ENCODE measurements at places on chromosomes 12 and 14.
A peak's percentile ranks its signal among the peaks of the same experiment; 100 is the strongest.

DNA sequence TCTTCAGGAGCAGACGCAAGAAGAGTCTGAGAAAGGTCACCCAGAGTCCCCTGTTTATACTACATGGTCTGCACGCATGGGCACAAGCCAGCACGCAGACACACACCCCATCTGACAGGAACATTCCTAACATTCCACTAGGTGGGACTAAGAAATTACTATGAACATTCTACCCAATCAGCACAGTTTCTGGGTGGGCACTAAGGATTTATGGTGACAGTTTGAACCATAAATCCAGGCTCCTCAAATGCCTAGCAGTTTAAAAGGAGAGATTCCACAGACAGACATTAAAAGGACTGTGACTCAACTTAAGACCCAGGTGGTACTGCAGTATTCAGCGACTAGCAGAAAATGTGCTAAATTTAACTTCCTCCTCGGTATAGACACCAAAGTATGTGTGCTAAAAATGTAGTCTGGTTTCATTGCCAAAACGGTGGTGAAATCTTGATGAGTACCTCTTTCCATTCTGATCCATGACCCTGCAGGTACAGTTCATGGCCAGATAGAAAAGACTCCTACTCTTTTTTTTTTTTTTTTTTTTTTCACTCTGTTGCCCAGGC is 16.2 kb downstream of the ABHD4 start:
- DNase-seq, result no peak

DNA sequence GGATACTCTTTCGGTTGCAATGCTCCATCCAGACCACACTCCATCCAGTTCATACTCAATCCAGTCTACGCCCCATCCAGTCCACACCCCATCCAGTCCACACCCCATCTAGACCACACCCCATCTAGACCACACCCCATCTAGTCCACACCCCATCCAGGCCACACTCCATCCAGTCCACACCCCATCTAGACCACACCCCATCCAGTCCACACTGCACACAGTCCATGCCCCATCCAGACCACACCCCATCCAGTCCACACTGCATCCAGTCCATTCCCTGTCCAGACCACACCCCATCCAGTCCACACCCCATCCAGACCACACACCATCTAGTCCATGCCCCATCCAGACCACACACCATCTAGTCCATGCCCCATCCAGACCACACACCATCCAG is 116.0 kb upstream of the RTL1 start:
- DNase-seq, result peak; percentile 13

DNA sequence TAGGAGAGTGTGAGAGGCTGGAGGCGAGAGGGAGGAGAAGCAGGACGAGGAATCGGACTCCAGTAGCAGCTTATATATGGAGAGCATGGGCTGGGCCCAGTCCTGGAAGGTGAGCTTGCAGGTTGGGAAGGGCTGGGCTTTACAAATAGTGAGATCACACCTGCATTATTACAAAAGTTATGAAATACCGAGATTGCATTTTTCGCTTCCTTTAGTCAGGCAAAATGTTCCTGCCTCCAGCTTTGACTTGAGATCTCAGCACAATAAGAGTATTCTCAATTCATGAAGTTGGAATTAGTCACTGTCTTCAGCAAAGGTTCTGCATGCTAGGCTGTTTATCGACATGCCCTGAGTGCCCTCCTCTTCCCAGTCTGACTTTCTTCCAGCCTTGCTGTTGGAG is at the start of gene KRT6B:
KRT6B (minus strand) TSS at position 46 of the 400 bp plus-strand sequence. CDS start 68 bp downstream, outside the sequence.
- DNase-seq, result no peak

GRCh38 chr12:125175576-125175975 is 110.3 kb downstream of the AACS start:
- DNase-seq, result no peak

- no peak for DNase-seq
These were observed 3.1 kb downstream of the PFKM start for GRCh38 chr12:48122065-48122834.

GRCh38 chr12:115950959-115951358 is 326.5 kb downstream of the MED13L start:
- DNase-seq, result no peak

DNA sequence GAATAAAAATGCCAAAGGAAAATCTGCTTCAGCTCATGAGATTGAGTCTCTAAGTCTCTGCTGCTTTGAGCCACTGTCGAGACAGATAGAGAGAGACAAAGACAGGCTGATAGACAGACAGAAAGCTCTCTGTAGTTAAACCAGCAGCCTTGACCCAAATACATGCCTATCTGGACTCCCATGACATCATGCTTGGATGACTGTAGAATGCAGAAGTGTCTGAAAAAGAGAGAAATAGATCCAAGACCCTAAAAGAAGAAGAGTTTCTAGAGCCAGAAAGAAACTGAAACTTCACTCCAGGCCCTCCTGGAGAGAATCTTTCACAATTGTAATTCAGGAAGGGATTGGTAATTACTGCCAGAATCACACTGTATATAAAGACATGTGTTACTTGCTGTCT is 122.6 kb upstream of the PLXNC1 start:
- DNase-seq, result no peak

DNA sequence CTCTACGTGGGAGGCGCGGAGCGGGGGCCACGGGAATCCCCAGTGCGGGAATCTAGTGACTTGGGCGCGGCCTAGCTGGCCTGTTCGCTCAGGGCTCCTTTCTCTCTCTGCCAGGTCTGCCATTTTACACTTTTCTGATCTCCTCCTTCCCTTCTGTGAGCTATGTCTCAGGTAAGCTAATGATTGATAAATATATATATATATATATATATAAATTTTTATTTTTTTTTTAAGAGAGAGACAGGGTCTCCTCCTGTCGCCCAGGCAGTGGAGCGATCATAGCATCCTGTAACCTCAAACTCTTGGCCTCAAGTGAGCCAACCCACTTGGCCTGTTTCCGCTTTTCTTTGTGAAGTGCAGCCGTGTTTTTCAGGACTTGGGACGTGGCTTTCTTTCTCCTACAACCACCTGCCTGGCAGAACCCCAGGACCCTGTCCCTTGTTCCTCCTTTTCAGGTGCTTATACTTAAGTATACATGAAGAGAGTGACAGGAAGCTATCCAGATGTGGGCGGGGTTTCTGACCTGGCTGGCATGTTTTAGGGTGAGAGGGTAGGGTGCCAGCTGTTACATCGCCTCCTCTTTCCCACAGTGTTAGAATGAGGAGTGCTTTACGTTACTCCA is 547 bp downstream of the ZNF140 start:
- no peak for DNase-seq

DNA sequence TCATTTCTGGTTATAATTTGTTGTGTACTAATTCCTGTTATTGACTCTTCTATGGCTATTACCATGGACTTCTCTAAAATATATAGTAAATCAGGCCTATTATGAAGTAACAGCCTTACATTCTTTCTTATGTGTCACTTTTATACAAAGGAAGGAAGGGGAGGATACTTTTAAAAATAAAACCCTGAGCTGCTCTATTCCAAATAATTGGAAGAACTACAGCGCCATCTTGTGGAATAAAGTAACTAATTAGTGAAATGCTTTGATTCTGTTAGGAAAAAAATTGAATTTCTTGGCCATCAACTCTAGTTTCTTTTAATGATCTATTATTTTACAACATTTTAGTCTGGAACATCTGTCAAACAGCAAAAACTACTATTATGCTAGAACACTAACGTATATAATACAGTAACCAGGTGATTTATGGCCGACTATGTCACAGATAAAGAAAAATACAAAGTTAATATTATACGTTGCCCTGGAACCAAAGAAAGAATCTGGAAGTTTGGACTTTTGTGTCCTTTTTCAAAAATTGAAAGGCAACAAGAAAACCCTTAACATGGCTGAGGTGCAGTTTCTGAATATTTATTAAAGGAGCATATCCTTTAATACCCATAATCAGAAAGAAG is 55.0 kb upstream of the NELL2 start:
- DNase-seq, result peak; percentile 11

DNA sequence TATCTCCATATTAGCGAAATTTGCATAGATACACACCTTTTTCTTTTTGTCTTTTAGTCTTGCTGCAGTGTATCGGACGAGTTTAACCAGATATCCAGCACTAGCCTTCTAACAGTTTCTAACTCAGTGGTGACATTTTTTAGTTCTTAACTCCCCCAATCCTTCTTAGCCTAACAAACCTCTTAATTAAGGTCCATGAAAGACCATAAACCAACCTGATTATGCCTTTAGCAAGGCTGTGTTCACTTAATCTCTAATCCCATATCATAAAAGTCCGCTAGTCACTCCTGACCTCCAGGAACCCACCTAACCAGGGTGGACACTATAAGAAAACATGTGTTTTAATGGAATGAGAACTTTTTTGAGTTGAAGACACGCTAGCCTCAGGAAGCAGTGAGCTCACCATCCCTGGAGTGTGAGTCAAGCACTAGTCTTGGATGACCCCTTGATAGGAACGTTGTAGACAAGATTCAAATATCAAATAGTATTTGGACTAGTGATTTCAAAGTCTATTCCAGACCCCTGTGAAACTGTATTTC is 9.5 kb downstream of the CDKN1B start:
- no peak for DNase-seq

DNA sequence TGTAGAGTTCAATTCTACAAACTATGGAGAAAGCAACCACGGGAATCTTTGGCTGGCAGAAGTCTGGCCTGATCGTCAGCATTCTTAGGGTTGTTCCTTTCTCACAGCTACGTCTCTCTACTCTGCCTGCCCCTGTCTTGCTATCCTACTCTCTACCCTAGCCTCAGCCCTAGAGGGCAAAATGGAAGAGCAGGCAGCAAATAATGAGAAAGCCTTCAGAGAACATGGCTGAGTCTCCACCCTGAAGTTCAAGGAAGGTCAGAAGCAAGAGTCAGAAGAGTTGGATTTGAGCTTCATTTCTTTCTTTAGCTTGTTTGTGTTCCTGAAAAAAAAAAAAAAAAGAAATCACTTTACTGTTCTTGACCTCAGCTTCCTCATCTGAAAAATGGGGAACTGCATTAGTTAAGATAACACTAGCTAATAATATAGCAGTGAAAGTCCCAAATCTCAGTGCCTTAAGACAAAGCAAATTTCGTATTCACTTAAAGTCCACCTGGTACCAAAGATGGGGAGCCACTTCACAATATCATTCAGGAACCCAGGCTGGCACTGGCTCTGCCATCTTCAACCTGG is 50.2 kb upstream of the CCND2 start:
- DNase-seq, result no peak

- DNase-seq, result no peak
These were observed 12.5 kb downstream of the NAA25 start for GRCh38 chr12:112096070-112096469.

DNA sequence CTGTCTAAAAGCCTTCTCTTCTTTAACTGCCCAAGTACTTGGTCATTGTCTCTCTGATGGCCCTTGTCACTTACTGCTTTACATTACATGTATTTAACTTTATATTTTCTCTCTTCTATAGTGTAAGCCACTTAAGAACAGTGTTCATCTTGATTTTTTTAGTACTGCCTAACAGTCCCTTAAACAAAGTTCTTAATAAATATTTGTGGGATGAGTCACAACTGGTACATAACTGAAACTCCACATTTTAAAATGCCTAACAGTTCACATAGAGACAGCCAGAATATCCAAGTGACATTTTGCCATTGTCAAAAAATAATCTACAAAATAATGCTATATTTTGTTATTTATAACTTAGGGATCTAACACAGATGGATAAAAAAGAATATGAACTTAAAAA is 146.6 kb downstream of the STXBP6 start:
- DNase-seq, result no peak

DNA sequence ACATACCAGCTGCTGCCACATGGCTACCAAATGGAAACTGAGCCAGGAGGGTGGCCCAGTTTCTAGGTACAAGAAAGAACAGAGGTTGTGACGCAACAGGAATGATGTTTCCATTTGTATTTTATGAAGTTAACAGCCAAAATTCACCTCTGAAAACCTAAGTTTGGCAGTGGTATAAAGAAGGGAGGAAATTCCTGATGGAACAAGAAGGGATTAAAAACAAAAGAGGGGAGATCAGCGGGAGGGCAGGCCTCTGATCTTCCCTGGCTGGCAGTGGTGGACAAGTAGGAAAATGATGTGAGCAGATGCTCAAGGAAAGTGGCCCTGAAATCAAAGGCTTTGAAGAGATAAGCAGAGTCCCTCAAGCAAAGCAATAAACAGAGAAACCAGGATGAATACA is 47.3 kb upstream of the BCL2L14 start:
- DNase-seq, result no peak

GRCh38 chr12:132277374-132277941 is 51.9 kb downstream of the GALNT9 start:
- DNase-seq, result no peak

DNA sequence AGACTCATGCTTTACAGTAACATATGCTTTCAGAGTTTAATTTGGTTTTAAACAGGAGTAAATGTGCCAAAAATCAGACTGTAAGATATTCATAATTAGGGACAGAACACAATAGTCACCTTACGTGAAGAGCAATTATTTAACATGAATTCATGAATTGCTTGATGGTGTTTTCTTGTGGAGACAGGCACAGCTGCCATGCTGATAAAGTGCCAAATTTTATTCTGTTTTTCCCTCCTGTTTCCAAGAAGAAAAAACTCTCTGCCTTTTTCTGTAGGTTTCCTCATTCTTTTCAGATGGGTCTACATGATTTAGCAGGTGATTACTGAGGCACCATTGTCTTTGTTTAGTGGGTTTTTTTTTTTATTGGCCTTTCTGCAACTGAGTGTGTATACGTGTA is 80.1 kb downstream of the C12orf42 start:
- no peak for DNase-seq

DNA sequence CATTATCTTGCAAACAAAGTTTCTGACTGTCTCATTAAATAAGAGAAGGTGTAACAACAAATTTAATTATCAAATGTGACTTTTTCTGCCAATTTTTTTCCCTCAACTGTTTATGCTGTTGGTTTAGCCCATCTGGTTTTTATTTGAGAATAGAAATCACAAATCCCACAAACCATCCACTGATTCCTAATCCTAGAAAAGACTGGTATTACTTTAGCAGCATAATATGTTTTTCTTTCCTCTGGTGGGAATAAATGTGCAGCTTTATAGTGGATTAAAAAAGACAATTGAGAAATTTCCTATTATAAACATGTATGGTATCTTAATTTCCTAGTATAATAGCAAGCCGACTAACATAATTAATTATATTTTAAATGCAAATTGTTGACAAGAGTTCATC is 257.9 kb upstream of the FOXN3 start:
- DNase-seq, result no peak

DNA sequence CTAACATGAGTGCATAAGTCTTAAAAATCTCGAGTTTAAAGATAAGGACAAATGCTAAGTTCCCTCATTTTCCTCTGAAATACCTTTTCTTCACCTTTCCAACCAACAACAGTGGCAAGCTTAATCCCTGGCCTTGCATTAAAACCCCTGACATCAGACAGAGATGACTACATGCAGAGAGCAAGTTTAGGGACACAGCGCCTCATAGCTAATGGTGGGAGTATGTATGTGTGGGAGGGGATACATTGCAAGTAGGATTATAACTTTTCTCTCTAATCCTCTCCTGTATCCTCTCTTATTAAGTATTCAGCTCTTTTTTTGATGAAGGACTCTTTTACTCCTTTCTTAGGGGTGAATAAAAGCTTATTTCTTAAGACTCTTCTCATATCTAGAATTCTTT is 547.1 kb downstream of the CCER1 start:
- no peak for DNase-seq

- no peak for DNase-seq
These were observed 221.1 kb downstream of the KTN1 start for GRCh38 chr14:55801121-55801520.
